Thyroid gland (tissue), 4 donors: ENCODE measurements at places on chromosomes 1 and 21.

GRCh38 chr1:242784084-242784483 is 259.6 kb upstream of the PLD5 start:
- no peak for DNase-seq

- DNase-seq, result no peak
Measured at GRCh38 chr1:109641078-109641740, 14.7 kb upstream of the GSTM4 start.

- DNase-seq, result no peak
Measured at GRCh38 chr1:57671750-57672149, 247.9 kb upstream of the DAB1 start.

- DNase-seq, result peak; percentile 46
Measured at GRCh38 chr1:155729031-155729898, 40.4 kb downstream of the DAP3 start.

- DNase-seq, result peak; percentile 14
Measured at GRCh38 chr1:28971980-28972771, 57.8 kb downstream of the EPB41 start.

- no peak for DNase-seq
Measured at GRCh38 chr1:65440322-65440900, 19.9 kb downstream of the LEPR start.

DNA sequence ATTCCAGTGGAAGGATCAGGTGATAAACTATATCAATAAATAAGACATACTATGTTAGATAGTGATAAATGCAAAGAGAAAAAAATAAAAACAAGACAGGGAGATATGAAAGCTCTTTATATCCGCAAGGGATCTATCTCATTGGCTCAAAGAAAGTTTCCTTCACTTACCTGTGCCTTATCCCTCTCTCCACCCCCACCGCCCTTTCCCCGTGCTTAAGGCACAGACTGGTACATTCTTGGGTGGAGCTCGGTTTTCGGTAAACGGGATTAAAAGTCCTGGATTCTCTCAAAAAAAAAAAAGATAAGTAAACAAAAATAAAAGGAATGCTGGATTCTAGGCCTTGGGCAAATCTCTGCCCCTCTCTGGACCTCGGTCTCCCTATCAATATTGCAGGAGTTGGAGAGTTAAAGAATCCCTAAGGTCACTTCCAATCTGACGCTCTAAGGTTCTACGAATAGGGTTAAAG is 593 bp upstream of the DNAJC16 start:
- DNase-seq, result peak; percentile 61

GRCh38 chr1:182527680-182528079 is 61.4 kb downstream of the RNASEL start:
- no peak for DNase-seq

DNA sequence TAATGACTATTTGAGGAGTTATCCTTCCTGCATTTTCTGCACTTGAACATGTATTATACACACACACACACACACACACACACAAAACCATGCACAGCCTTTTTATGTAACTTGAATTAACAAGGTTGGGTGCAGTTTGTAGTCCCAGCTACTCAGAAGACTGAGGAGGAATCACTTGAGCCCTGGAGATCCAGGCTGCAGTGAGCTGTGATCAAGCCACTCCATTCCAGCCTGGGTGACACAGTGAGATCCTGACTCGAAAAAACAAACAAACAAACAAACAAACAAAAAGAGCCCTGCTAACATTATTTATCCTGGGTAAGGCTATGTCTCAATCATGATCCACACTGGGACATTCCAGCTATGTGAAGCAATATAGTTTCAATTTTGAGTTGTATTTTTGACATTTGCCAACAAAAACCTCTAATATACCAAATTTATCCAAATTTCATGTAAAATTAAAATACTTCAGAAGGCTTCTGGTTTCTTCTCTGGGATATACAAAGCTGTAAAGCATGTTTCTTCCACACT is 156.8 kb downstream of the NTPCR start:
- DNase-seq, result peak; percentile 41

GRCh38 chr1:34790985-34791384 is 1.8 kb upstream of the GJA4 start:
- DNase-seq, result no peak

- peak; percentile 74 for DNase-seq
Measured at GRCh38 chr1:36224537-36225282, 467 bp downstream of the THRAP3 start.

DNA sequence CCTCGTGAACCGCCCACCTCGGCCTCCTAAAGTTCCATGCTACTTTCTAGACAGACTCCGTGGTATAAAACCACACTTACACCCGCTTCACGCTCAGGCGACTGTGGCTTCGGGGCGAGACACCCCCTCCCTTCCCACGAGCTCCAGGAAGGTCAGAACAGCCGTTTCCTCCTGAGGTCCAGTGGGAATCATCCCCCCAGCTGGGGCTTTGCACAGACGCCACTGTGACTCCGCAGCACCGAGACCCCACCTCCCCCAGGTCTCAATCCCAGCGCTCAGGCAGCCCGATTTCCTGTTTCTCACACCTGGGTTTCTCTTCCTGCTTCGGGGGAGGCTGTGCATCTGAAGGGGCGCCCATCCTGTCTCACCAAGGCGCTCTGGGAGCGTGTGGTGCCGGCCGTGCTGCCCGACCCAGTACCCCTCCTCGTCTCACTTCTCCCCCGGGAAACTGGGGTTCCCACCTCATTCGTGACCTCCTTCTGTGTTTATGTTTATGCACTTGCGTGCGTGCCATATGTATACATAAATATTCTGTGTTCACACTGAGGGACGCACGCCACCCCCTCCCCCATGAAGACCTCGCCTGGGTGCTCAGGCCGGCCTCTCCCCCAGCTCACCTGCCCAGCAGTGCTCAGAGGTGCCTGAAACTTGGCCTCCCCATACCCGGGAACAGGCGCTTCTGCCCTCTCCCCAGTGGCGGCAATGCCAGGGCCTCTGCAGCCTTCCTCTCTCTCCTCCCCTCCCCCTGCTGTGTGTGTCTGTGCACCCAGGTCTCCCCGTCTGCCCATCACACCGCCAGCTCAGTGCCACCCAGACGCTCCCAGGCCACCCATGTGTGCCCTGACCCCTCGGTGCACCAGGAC is 14.6 kb downstream of the SLC35E2B start:
- DNase-seq, result no peak

DNA sequence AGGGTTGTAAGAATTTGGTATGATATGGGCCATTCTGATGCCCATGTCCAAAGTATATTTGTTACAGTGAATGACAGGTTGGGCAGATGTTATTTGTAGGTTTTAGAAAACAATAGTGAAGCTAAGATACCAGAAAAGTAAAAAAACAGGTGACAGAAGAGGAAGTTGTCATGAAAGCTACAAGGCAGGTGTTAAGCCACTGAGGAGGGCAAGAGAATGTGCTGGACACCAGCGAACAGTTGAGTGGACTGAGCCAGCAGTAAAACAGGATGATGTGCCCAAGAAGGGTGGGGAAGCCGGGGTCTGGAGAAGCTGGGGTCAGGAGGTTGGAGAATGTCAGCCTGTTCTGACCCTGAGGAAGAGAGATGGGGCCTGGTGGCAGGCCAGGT is 83.3 kb downstream of the DTL start:
- DNase-seq, result no peak

DNA sequence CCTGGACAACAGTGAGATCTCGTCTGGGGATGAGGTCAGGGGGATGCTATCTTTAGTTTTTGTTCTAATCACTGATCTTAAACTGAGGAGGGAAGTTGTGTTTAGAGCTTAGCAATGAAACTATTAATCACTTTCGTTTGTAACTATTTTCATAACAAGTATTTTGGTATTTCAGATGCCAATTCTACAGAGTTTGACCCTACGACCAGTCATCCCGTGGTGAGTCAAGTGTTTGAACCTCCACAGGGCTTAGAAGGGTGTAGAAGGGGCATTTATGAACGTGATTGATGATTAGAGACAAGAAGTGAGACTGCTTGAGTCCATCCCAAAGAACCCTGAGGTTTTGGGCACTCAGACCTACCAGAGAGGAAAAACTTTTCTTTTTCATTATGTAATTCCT is 15.6 kb downstream of the SLFNL1 start:
- DNase-seq, result no peak

DNA sequence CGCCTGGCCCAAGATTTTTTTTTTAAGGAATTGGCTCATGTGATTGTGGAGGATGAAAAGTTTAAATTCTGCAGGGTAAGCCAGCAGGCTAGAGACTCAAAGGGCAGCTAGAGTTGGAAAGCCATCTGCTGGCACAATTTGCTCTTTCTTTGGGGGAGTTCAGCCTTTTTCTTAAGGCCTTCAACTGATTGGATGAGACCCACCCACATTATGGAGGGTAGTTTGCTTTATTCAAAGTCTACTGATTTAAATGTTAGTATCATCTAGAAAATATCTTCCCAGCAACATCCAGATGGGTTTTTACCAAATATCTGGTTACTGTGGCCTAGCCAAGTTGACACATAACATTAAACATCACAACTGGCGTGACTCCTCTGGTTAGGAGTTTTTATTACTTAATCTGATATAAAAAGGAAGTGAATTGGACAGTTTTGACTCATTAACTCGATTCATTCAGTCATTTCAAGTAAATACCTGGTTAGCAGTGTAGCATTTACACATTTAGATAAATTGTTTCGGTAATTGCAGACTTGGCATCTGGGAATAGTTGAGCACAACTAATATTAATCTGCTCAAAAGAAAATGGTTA is 12.4 kb downstream of the HOOK1 start:
- DNase-seq, result no peak

GRCh38 chr1:233730380-233730779 is 116.5 kb downstream of the KCNK1 start:
- DNase-seq, result no peak

DNA sequence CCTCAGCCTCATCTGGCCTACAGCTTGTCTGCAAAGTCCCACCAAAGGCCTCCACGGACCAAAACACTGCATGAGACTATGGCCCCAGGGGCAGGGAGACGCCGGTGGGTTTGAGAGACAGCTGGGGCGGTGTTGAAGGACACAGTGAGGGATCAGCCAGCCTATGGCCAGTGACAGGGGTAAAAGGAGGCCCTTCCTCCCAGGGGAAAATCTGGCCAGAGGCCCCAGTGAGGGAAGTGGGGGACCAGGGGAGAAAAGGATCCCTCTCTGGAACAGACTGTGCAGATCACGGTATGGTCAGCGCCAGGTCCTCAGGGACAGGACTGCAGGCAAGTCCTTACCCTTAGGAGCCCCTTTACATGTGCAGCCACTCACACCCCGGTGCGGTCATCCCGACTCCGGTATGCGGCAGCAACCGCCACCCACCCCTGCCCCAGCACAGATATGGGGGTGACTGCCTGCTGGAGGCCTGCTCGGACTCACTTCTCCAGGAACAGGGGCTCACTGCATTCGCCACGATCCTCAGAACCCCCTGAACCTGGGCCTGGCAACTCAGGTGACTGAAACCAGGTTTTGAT is 1.3 kb downstream of the CERS2 start:
- peak; percentile 31 for DNase-seq

GRCh38 chr1:114588196-114588689 is 6.8 kb upstream of the BCAS2 start:
- DNase-seq, result no peak

- peak; percentile 18 for DNase-seq
Measured at GRCh38 chr1:197614916-197615692, 160.2 kb downstream of the DENND1B start.

GRCh38 chr1:99766378-99766800 is at the start of gene FRRS1:
Gene FRRS1, minus strand, starts transcription at chr1:99766635. Its CDS starts 17,867 bp downstream, at chr1:99748768.
- DNase-seq, result peak; percentile 81

DNA sequence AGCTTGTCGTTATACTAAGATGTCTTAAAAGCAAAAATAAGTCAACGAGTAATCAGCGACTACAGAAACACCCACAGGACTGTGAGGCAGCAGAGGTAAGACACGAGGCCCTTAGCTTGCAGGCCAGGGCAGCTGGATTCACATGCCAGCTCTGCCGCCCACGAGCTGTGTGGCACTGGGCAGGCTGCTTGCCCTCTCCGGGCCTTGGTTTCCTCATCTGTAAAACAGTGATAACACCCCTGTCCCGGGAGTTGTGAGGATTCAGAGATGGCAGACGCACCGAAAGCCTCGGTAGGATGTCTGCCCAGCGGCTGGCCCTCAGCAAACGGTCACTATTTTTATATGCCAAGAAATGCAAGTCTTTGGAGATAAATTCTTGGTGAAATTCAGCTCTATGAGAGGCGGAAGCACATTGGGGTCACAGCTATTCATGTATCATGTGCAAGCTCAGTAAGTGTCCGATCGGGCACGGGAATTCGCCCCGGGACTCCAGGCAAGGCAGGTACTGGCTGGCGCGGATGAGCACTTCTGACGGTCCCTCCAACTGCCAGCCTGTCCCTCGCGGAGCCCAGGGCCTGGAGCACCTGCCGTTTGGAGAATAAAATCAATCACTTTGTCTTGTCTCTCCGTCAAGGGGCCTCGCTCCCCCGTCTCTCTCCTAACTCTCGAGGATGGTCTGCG is 1.1 kb downstream of the C2CD2 start:
- peak; percentile 33 for DNase-seq

- no peak for DNase-seq
Measured at GRCh38 chr1:243470502-243470901, 214.7 kb downstream of the SDCCAG8 start.

DNA sequence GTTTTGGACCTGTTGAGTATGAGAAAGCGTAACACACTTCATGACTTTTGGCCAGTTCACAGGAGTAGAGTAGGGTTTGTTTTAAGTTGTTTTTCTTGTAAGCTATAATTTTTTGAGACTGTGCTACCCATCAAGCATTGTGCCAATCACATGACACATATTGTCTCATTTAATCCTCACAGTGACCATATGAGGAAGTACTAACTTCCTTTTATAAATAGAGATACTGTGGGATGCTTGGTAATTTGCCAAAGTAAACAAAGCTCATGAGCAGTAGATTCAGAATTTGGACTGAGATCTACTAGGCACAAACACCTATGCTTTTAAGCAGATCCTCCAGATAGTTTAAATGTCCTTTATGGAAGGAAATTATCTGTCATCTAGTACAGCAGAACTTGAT is 178.3 kb downstream of the CACNA1E start:
- no peak for DNase-seq

GRCh38 chr1:43505077-43505780 is 25.5 kb upstream of the PTPRF start:
- DNase-seq, result no peak

DNA sequence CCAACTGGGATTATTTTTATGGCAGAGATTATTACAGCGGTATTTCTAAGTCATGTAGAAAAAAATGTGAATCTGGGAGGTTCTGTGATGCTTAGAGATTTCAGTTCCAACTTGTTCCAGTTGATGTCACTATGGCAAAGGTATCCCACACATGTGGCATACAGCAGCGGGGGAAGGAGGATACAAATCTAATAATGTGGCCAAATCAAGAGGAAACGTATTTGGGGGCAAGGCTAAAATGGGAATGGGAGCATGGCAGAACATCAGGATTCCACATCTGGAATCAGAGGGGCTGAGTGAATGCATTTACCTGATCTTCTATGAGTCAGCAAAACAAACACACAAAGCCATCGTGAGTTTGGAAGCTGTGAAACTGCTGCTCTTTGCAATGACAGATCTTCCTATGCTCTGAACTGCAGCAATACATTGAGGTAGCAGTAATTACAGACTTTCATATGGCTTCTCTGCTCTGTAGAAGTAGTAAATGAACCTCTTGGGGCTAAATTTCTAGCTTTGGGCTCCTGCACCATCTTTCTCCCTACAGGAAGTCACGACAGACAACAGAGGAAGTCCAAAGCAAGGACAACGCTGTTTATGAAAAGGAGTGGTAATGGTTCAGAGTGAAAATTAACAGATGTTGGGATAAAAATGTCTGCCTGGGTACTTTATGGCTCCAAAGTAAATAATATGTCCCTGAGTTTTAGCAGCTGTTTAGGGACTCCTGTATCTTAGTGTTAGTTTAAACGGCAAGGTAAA is 55.5 kb downstream of the GABPA start:
- no peak for DNase-seq

GRCh38 chr1:221912230-221912629 is 170.3 kb upstream of the DUSP10 start:
- no peak for DNase-seq
